C1 segment of cervical spinal cord (tissue), 14 donors: ENCODE measurements at places on chromosomes 16 and 17.

- no peak for DNase-seq
These were observed 1.5 kb downstream of the HCFC1R1 start for GRCh38 chr16:3022208-3022683.

DNA sequence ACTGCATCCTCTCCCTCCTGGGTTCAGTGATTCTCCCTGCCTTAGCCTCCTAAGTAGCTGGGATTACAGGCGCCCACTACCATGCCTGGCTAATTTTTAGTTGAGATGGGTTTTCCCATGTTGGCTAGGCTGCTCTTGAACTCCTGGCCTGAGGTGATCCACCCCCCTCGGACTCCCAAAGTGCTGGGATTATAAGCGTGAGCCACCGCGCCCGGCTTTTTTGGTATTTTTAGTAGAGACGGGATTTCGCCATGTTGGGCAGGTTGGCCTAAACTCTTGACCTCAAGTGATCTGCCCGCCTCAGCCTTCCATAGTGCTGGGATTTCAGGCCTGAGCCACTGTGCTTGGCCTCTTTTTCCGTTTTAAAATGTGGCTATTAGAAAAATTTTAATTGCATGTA lies 343.8 kb upstream of the RBFOX1 start:
- no peak for DNase-seq

DNA sequence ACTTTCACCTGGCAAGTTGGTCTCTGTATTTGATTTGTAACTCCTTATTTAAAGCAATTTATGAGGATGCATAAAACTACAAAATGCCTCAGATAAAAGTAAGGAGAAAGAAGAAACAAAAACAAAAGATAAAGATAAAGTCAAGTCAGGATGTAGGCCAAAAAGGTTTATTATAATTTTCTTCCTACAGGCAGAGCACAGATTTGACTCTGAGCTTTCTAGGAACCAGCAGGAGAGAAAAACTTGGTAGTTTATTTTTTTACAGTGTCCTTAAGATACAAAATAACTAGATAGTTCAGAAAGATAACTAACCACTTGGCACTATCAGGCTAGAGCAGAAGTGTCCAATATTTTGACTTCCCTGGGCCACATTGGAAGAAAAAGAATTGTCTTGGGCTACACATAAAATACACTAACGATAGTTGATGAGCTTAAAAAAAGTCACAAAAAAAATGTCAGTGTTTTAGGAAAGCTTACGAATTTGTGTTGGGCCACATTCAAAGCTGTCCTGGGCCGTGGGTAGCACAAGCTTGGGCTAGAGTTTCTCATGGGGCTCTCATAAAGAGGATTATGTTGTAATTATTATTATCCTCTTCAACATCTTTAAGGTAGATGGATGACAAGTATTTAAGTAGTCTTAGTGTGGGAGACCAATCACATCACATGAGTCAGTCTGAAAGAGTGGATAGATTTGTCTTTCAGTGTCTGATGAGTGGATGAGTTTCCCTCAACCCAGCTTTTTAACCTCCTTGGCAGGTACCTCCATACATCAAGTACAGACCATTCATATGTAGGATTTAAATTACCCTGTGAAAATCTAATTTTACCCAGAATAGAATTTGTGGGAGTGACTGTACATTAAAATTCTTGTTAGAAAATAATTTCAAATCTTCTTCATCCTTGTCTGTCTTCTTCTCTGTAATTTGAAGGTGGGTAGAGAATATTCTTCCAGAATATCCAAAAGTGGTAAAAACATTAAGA lies 17.0 kb downstream of the PAFAH1B1 start:
- no peak for DNase-seq

- DNase-seq, result no peak
These were observed 178.0 kb downstream of the RPTOR start for GRCh38 chr17:80722661-80723060.

DNA sequence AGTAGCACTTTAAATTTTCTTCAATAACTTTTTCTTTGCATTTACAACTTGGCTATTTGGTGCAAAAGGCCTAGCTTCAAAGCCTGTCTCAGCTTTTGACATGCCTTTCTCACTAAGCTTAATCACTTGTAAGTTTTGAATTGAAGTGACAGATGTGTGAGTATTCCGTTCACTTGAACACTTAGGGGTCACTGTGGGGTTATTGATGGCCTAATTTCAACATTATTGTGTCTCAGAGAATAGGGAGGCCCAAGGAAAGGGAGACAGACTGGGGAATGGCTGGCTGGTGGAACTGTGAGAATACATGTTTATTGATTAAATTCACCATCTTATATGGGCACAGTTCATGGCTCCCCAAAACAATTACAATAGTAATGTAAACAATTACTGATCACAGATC lies 84.1 kb downstream of the TAOK1 start:
- DNase-seq, result no peak
